ENCODE measurements at places on chromosomes 1 and 21. TPM values are rescaled to one million over a fixed set of nuclear protein-coding genes. Genes with fewer than 3 reads are reported as not detected.

SGIP1 gene
- 14.0 TPM for total RNA-seq

OR2AK2 gene
- total RNA-seq = not detected

RPE65 gene
- not detected for total RNA-seq

DNA sequence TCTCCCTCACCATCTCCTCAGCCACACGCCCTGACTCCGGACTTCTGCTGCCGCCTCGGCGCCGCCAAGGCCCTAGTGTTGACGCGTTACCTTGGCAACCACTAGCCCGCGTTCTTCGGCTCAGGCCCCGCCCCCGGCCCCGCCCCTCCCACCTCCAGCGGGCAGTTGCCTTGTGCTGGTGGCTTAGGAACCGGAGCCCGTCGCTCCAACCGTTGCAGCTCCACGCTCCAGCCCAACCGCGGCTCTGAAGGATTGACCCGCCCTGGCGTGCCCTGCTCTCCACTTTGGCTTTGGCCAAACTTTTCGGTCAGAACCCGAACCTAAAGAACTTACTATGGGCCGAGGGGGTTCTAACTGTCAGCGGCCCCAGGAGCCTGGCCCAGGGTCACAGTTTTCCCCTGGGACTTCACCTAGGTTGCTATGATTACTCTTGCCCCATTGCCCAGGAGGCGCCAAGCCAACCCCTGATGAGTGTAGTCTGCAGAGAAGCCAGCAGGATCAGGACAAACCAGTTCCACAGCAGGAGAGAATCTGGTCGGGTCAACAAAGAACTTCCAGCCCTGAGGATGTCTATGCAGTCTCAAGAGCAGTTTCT, at the start of gene CFAP45:
TSS of gene CFAP45 (minus strand) at position 80 of the 595 bp plus-strand sequence. CDS start at position 13, 67 bp downstream.
- no peak for DNase-seq

KRTAP22-2 gene
- not detected for total RNA-seq

FCER1G gene
- 64.8 TPM for total RNA-seq

DNA sequence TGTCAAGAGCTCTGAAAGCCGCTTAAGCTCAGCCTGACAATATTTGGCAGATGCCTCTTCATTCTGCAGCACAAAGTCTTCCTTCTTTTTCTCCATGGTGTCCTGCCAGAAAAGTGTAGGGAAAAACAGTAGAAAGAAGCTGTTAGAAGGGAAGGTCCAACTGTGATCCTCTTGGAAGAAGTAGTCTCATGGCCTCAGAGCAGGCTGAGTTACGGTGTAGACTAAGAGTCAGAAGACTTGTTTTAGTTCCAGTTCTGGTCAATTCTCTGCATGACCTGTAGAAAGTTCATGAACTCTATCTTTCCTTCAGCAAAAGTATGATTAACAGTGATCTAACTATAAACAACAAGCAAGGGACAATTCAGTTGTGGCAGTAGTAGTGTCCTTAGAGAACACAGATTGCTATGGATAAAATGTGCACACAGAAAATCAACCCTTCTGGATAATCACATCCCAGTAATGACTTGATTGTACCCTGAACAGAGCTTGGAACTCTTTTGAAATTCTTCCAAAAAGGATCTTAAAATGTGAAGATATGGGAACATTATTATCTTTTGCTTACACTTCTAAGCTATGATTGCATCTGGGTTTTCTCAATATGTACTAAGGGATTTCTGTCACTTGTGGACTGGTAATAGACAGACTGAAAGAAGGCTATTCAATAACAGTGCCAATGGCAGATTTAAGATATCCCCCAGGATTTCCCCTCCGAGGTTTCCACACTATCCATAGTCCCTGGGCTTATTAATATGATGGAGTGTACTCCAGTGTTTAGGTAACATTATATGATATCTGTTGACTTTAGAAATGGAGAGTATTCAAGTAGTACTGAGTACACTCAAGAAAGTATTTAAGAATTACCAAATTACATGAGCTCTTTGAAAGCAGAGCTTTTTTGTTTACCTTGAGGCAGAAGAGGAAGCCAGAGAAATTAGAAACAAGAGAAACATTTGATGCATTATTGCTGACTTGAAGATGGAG, 22.1 kb upstream of the GBP2 start:
- no peak for DNase-seq
